ENCODE measurements at places on chromosomes 2 and 18.

- no peak for DNase-seq
Measured at GRCh38 chr2:46390036-46390435, 89.3 kb upstream of the TMEM247 start.

- DNase-seq: no peak
Measured at GRCh38 chr2:153101187-153101586, 377.4 kb downstream of the RPRM start.

DNA sequence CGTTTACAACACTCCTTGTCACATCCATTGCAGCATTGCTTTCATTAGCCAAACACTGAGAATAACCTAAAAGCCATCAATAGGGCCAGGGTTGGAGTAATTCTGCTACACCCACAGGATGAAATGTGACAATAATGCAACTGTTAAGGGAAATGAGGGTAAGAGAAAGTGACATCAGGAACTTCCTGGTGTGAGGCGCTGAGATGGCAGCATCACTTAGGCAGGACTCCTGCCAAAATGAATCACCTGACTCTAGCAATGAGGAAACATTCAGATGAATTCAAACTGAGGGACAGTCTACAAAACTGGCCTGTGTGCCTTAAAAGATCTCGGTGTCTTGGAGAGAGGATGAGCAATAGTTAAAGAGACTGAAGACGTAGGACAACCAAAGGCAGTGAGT, 115.6 kb upstream of the AGAP1 start:
- no peak for DNase-seq

DNA sequence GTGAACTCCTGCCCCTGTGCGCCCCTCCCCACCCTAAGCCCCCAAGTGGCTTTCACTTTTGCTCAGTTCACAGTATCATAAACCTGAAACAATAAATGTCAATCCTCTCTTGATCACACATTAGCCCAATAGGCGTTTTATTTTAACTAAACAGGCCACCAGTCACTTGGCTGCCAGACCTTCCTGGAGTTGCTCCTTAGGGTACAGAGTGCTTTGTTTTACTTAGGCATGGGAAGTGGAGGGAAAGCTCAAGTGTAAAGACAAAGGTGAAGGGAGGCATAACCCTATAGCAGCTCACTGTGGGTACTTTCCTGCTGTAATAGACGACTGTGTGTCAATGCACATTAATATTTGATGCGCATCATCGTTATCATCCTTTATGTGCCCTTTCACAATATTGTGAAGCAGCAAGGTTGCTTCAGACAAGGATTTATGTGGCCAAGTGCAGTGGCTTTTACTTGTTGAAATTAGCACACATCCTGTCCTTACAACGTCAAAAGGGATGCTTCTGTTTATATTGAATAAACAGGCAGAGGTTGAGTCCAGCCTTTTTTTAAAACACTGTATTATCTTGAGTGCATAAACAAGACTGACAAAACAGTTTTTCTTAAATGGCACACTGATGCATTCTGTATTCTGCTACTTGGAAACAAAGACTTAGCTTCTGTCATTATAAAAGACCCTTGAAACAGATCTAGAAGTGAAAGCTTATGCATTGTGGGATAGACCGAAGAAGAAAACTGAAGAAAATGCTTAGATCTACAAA, 168.5 kb downstream of the TMEFF2 start:
- no peak for DNase-seq

GRCh38 chr2:52474091-52474490, 1293.5 kb upstream of the CHAC2 start:
- DNase-seq: no peak

DNA sequence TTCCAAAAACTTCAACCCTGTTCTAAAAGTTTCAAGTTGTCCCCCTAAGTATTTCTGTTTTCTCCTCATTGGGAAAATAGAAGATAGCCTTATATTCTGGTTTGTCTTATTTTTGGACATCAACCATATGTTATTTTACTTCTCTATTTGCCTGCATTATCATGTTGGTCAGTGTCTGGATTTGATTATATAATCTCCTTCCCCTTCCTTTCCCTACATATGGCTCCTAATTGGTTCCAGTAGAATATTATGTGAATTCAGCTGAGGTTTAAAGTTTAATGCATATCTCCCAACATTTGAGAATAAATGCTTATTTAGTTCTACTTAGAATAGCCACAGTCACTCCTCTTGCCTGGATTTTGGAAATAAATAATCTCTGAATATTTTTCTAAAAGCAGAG, 66.9 kb downstream of the OXER1 start:
- DNase-seq: no peak

DNA sequence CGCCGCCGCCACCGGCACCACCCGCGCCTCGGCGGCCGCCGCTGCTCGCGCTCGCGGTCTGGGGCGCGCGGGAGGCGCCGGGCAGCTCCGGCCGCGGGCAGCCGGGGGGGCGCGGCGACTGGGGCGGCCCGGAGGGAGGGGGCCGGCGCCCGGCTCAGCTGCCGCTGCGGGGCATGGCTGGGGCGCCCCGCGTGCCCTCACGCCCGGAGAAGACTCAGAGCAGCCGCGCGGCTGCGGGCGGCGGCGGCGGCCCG, 295 bp downstream of the GAREM1 start:
- no peak for DNase-seq

DNA sequence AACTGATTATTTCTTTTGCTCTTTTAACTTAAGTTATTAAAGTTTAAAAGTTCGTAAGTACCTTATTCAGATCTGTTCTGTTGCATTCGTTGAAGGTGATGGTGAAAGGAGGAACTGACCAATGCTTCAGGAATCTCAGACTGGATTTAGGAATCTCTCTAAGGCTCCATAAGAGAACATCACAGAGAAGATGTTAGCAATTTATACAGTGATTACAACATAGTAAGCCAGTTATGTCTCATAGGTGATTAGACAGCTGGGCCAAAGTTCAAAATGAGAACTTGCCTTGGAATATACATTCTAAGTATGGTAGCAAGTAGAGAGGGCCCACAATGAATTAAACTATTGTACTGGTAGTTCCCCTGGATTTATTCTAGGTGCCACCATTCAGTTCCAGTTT, 3.2 kb downstream of the MARS2 start:
- DNase-seq: no peak

GRCh38 chr2:73994178-73994831, 9.6 kb downstream of the TET3 start:
- no peak for DNase-seq

GRCh38 chr2:215736653-215737290, 276.6 kb downstream of the MREG start:
- no peak for DNase-seq

- no peak for DNase-seq
Measured at GRCh38 chr2:157809212-157809611, 66.9 kb downstream of the ACVR1 start.

DNA sequence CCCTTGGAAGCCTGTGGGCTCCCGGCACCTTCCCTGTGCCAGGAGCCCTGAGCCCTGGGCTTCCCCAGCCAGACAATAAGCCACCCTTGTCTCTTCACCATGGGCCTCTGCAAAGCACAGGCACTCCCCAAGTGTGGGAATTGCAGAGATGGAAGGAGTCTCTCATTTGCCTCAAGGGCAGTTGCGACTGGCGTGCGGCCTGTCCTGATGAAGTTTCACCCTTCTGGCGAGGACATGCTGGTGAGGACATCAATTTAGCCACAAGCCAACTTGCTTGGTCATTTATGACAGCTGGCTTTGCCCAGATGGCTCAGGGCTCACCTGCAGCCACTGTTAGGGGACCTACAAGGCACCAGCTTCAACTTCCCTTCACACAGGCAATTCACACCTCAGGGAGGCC, 180.2 kb downstream of the ANAPC1 start:
- DNase-seq: no peak

DNA sequence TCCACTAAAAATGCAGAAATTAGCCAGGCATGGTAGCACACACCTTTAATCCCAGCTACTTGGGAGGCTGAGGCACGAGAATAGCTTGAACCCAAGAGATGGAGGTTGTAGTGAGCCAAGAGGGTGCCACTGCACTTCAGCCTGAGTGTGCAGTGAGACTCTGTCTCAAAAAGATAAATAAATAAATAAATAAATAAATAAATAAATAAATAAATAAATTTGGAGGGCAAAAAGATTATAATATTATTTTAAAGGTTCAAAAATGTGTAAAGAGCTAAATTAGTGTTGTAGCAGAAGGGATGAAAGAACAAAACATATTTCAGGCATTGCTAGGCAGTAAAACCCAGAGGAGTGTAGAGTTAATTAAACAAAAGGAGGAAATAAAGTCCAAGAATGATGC, 1136.4 kb upstream of the CDH2 start:
- DNase-seq: no peak

DNA sequence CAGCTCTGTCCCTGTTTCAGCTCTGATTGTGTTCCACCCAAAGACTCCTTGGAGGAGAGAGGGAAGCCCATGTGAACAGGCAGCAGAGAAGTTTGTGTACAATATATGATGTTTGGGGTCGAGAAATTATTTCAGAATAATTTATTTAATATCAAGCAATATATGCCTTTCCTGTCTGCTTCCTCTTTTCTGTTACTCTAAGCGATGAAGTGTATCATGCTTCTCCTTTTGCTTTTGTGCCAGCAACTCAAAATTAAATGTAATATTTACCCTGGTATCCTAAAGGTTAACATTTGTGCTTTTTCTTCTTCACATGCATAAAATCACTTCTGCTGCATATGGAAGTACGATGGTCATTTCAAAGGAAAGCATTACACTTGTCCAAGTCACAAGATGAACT, 2.4 kb upstream of the NTSR2 start:
- no peak for DNase-seq

DNA sequence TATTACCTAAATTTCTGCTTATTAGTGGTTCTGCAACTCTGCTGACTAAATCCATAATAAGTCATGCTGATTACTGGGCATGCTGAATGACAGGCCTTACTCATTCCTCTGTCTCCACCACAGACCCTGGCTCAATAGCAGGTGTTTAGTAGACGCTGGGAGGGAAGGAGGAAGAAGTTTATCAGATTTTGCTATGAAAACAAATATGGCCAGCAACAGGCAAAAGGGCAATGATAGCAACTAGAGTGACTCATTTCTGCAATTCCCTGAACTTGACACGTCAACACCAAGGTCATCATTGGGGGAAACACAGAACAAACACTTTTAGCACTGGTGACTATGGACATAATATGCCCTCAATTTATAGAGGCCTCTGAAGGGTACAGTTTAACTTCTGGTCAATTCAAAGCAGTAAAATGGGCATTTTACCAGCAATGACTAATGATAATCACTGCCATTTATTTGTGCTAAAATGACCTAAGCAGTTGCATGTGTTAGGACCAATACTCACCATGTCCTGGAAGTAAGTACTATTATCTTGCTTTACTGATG, 35.2 kb downstream of the TMEM163 start:
- DNase-seq: no peak

GRCh38 chr2:176873403-176873802, 339.2 kb upstream of the HNRNPA3 start:
- DNase-seq: peak; percentile 25

DNA sequence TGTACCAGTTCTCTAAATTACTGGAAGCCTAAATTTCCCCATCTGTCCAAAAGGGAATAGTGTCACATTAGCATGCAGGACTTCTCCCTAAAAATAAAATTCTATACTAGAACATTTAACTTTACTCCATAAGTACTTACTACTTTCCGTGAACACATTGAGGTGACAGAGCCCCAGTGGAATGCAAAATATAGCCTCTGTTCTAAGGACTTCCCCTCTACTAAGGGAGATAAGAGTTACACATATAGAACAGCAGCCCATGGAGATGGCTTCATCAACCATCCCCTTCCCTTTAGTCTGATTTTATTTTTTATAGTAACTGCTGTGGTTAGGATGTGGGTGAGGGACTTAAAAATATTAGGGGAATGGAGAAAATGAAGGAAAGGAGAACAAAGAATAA, 68.9 kb upstream of the STPG4 start:
- DNase-seq: no peak

GRCh38 chr2:152098496-152099366, at the start of gene CACNB4:
Gene CACNB4 (minus strand): TSS chr2:152099044.
- peak; percentile 40 for DNase-seq

GRCh38 chr2:10269711-10270610, 32.7 kb upstream of the HPCAL1 start:
- peak; percentile 12 for DNase-seq

- no peak for DNase-seq
Measured at GRCh38 chr18:79553154-79553553, 126.4 kb upstream of the CTDP1 start.

DNA sequence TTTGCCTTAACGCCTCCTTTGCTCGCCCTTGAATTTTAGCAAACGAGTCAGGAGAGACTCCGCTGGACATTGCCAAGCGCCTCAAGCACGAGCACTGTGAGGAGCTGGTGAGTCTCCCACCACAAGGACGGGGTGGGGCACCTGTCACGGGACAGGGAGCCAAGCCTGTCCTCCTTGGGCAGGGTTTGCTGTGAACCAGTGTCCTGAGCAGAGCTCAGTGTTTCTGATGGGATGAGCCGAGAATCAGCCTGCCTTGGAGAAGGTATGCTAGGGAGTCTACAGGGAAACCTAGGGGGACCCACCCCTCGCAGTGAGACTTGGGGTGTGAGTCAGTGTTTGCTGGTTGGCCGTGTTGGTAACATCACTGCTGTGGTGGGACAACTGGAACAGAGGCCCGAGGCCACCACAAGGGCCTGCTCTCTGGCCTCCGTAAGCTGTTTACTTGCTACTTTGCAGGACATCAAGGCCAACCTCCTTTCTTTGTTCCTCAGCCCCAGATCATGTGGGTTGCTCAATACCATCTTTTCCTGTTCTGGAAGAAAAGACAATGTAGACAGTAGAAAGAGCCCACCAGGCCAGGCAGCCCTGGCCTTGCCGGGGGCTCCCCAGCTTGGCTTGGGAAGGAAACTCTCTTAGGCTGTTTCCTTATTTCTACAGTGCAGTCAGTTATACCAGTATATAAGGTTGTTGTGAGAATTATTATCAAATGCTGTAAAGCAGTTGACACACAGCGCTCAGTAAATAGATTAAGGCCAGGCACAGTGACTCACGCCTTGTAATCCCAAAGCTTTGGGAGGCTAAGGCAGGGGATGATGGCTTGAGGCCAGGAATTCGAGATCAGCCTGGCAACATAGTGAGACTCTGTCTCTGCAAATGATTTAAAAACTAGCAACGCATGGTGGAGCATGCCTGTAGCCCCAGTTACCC, 42.4 kb downstream of the ITGB1BP1 start:
- no peak for DNase-seq

DNA sequence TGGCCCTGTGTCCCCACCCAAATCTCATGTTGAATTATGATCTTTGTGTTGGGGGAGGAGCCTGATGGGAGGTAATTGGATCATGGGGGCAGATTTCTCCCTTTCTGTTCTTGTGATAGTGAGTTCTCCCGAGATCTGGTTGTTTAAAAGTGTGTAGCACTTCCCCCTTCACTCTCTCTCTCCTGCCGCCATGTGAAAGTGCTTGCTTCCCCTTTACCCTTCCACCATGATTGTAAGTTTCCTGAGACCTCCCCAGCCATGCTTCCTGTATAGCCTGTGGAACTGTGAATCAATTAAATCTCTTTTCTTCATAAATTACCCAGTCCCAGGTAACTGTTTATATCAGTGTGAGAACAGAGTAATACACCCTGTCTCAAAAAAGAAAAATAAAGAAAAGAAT, 25.5 kb downstream of the LRRFIP1 start:
- no peak for DNase-seq

GRCh38 chr2:231800493-231801091, 14.3 kb downstream of the COPS7B start:
- DNase-seq: peak; percentile 79

GRCh38 chr2:281381-281780, 6.5 kb downstream of the ALKAL2 start:
- DNase-seq: no peak

All from glutamatergic neuron (in vitro differentiated cells).